ENCODE measurements at places on chromosomes 6 and 20.

- no peak for DNase-seq
Observed at GRCh38 chr6:54768494-54768893, 78.1 kb upstream of the FAM83B start.

GRCh38 chr6:10465629-10466499, 51.0 kb upstream of the TFAP2A start:
- no peak for DNase-seq

- DNase-seq: no peak
Observed at GRCh38 chr6:160917572-160917971, 74.0 kb upstream of the MAP3K4 start.

DNA sequence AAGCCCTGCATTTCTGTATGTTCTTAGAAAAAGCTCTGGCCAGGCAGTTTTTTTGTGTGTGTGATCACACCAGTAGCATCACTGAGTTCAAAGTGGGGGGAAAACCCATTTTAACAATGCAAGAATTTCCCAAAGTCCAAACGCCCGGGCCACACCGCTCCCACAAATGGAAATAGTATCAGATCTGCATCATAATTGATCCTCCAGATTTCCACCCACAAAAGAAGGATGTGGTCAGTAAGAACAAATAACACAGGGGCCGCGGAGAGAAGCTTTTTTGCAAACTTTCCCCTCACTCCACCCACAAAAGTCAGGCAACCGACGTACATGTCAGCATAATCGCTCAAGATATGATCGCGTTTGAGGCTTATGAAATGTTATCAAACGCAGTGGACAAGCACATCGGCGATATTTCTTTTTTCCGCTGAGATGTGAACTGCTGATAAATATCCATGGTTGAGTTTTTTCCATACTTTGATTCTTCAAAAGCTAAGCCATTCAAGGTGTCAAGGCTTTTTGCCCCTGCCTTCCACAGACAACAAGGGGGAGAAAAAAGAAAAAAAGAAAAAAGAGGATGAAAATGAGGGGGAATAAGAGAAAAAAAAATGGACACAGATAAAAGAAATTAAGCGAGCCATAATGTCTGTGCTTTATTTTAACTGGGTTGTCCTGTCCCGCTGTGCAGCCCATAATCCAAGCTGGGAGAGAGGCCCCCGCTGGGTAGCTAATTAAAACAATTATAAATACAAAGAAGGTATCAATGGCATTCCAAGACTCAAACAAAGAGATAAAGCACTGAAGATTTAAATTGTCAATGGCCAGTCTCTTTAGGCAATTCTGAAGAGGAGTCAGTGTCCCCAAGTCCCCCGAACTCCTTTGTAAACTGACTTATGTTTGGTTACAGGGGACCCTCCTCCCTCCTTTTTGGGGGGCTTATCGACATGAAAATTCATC, 143.5 kb downstream of the ZFP64 start:
- DNase-seq: no peak

- no peak for DNase-seq
Observed at GRCh38 chr20:17654649-17655285, 27.3 kb downstream of the RRBP1 start.

DNA sequence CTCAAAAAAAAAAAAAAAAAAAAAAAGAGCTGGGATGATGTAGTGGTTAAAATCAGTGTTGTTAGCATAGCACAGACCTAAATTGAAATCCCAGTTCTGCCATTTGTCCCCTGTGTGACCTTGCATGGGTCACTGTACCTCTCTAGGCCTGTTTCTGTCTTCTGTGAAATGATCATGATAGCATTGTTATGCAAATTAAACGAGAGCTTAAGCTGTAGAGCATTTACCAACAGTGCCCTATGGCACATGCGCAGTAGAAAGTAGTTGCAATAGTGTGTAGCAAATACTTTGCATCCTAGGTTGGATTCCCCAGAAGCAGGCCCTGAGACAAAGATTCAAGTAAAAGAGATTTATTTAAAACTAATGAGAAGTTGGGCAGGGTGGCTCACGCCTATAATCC, 7.3 kb downstream of the PSORS1C2 start:
- DNase-seq: no peak

- DNase-seq: no peak
Observed at GRCh38 chr20:59004493-59004762, 2.6 kb downstream of the CTSZ start.

- DNase-seq: no peak
Observed at GRCh38 chr6:108544606-108545005, 16.1 kb upstream of the FOXO3 start.

- no peak for DNase-seq
Observed at GRCh38 chr6:121765060-121765459, 329.6 kb downstream of the GJA1 start.

- DNase-seq: no peak
Observed at GRCh38 chr6:166999884-167000253, 672 bp downstream of the CEP43 start.

GRCh38 chr6:88964509-88964908, 1.1 kb upstream of the RNGTT start:
- no peak for DNase-seq

- no peak for DNase-seq
Observed at GRCh38 chr6:105769987-105770386, 316.1 kb upstream of the PRDM1 start.

DNA sequence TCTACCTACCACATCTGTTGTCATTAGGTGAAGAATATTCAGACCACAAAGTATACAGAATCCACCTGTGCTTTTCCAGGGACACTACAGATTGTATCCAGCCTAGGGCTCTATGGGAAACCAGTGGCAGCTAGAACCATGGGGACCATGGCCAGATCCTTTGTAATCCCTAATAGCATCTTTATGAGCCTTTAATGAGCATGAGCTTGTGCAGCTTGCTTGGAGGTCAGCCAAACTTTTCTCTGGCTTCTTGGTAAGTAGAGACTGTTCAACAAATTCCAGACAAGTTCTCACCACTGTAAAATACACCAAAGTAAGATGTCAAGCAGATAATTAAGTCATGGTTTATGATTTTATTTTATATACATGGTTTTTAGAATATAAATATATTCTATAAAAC, 301.6 kb upstream of the ADGRB3 start:
- DNase-seq: no peak

GRCh38 chr6:132954222-132954621, 139.9 kb downstream of the RPS12 start:
- no peak for DNase-seq

- DNase-seq: peak; percentile 21
Observed at GRCh38 chr6:44630125-44631028, 242.9 kb downstream of the CDC5L start.

GRCh38 chr20:48558906-48559305, 268.9 kb downstream of the PREX1 start:
- DNase-seq: no peak

GRCh38 chr20:12808006-12808567, 200.7 kb upstream of the SPTLC3 start:
- no peak for DNase-seq

DNA sequence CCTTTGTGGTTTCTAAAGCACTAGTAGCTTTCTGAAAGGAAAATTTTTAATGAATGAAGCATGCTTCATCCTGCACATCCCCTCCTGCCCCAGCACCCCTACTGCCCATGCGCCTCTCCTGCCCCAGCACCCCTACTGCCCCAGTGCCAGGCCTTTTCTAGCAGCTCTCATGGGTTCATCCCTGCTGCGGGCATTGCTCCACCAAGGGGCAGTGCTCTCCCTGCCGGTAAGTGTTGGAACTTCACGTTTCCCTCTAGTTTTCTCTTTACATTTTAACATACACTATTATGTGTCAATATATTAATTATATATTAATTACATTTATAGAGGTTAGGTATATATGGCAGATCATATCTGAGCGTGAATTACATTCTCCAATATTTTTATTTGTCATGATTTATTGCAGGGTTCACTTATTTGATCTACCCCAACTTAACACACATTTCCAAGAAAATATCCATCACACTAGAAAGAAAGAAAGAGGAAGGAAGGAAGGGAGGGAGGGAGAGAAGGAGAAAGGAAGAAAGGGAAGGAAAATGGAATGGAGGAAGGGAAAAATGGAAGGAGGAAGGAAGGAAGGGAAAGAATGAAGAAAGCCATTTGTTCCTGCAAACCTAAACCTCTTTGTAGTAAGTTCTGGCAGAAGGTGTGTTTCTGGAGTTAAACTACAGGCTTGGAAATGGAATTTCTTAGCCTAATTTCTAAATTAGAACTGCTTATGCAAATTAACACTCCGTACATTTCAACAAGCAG, 46.8 kb downstream of the CEP43 start:
- no peak for DNase-seq

DNA sequence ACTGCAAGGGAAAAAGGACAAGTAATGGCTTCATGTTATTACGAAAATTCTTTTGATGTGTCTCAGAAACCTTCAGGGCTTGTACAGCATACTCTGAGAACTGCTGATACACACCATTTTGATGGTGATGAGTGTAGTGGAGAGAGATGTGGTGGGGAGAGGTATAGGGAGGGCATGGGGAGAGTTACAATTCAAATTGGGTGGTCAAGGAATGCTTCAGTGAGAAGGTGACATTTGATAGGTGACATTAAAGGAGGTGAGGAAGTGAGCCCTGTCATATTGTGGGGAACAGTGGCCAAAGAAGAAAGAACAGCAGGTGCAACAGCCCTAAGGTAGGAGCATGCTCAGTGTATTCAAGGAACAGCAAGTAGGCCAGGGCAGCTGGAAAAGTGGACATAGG, 318.9 kb downstream of the CLIC5 start:
- no peak for DNase-seq

- DNase-seq: no peak
Observed at GRCh38 chr6:112018619-112019416, 35.1 kb upstream of the CCN6 start.

DNA sequence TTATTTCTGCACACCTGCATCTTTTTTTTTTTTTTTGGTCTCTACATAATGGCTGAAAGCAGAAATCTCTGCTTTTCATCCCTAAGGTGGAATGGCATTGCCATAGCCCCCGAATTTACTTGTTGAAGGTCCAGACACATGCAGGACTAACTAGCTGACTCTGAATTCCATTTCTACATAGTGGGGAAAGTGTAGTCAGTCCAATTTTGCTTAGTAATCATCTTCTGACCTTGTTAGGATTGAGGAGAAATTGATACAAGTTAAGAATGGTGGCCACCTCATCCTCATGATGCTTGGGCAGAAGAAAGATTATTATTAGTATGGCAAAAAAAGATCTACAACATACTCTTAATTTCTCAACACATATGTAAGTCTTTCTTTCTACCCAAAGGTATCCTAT, 16.4 kb upstream of the FAM83B start:
- no peak for DNase-seq

DNA sequence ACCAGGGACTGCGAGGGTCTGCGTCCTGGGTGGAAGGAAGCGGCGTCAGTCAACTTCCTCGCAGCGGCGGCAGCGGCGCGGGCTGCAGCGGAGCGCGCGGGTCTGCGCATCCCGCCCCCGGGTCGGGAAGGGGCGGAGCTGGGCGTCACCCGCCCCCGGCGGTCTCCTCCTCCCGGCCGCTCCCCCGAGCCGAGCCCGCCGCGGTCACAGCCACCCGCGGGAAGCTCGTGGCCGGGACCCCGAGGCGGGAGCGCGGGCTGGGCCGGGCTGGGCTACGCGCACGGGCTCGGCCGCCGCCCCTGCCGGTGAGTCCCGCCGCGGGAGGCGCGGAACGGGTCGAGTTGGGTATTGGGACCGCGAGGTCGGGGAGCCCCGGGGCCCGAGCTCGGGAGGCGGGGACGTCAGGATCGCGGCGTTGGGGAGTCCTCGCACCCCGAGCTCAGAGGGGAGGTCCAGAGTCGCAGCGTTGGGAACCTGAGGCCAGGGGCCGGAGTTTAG, at the start of gene PAQR8:
TSS of gene PAQR8 (plus strand) at position 207 of the 498 bp plus-strand sequence. CDS start 41,063 bp downstream, outside the sequence.
- DNase-seq: peak; percentile 71

DNA sequence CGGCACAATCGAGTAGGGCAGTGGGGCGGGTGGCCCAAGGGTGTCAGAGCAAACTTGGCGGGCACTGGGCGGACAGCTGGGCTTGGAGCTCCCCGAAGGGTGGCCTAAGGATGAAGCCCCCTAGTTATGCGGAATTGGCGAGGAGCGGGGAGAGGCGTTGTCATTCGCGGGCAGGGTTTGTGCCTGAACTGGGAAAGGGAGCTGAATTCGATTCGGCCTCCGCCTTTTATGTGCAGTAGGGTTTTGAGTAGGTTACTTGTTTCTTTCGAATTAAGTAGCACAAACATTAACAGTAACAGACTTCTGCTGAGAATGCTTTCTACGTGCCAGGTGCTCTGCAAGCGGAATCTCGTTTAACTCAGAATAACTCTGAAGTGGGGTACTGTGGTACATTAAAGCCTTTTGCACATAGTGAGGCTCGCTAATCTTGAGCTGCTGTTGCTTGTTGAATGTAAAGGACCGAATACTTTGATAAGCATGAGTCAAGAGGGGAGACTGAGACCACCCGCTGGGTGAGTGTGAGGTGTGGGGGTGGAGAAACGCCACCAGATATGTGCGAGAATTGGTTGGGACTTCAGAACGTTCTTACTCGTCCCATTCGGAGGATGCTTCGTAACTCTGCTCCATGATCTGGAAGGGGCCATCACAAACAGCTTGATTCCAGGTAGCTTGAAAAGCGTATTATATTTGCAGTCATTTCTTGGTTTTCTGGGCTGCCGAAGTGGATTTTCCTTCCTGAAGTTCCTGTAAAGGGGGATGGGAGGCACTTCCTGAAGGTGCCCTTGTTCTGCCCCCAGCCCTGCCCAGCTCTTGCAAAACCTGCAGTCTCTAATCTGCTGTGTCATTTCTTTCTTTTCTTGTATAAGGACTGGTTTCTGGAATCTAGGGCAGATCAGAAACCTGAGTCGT, 833 bp downstream of the RAB5IF start:
- DNase-seq: no peak

DNA sequence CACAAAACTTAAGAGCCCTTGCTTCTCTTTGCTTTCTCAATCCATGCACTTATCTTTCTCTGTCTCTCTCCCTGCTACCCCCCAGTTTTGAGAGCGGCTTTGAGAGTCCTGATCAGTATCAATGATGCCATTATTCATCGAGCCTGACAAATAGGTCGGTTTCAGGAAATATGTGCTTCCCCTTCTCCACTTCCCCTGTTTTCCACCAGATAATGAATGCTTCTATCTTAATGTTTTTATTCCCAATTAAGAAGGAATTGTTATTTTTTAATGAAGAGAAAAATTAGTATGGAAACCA, 117.7 kb downstream of the KIF13A start:
- DNase-seq: no peak

DNA sequence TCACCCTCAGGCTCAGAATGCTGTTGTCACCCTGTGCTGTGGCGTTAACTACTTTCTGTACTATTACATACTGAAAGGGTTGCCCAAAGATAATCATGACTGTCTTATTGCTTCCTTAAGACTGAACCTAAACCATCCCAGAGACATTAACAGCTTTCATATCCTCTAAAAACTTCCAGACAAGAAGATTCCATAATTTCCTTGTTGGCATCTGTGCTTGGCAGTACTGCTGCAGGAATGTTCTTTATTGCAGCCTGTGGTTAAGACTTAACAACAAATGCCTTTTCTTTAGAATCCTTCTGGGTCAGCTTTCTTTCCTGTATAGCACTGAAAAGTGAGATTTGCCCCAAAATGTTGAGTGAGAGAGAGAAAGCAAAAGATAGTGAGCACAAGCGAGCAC, 109.7 kb downstream of the GJA10 start:
- DNase-seq: no peak

GRCh38 chr20:9723501-9724202, 115.2 kb downstream of the PAK5 start:
- DNase-seq: no peak

- no peak for DNase-seq
Observed at GRCh38 chr20:9261781-9262180, 192.9 kb downstream of the PLCB4 start.

All from NCI-H774 (cell line).